ENCODE measurements at places on chromosomes 12 and 14.
A peak's percentile ranks its signal among the peaks of the same experiment; 100 is the strongest.

GRCh38 chr12:31323391-31324115 is 2.4 kb downstream of the SINHCAF start:
- no peak for DNase-seq

DNA sequence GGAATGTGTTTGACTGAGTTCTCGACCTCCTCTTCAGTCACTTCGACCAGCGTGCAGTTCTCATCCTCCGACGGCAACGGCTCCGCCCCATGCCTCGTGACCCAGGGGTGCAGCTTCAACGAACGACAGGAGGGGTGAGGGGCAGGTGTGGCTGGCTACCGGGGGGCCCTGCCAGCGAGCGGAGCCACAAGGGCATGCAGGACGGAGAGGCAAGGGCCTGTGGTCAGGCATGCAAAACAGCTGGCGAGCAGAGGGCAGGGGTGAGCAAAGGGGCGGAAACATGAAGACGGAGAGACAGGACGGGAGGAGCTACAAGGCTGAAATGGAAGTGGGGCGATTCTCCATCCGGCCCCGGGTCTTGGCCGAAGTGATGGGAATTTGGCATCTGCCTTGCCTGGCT is 38.7 kb downstream of the P2RX4 start:
- no peak for DNase-seq

GRCh38 chr12:63814146-63814772 is 30.2 kb upstream of the SRGAP1 start:
- no peak for DNase-seq

DNA sequence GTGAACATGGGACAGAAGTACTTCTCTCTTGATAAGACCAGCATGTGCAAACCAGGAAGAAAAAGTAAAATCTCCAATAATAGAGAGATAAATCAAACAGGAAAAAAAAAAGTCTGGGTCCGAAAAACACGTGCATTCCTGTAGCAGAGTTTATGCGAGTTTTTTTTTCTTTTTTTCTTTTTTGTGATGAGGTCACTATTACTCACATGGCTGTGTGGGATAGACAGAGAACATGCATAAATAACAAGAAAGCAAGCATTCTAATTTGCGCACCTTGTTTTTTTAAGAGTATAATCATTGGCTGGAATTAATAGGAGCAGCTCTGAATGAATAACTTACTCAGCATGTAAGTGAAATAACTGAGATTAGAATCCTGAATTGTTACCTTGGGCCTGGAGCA is 91.9 kb upstream of the CPM start:
- DNase-seq, result no peak

- peak; percentile 32 for DNase-seq
Measured at GRCh38 chr14:42804141-42804540, 1197.5 kb downstream of the LRFN5 start.

- DNase-seq, result no peak
Measured at GRCh38 chr14:105617201-105617777, 90.9 kb downstream of the TMEM121 start.

DNA sequence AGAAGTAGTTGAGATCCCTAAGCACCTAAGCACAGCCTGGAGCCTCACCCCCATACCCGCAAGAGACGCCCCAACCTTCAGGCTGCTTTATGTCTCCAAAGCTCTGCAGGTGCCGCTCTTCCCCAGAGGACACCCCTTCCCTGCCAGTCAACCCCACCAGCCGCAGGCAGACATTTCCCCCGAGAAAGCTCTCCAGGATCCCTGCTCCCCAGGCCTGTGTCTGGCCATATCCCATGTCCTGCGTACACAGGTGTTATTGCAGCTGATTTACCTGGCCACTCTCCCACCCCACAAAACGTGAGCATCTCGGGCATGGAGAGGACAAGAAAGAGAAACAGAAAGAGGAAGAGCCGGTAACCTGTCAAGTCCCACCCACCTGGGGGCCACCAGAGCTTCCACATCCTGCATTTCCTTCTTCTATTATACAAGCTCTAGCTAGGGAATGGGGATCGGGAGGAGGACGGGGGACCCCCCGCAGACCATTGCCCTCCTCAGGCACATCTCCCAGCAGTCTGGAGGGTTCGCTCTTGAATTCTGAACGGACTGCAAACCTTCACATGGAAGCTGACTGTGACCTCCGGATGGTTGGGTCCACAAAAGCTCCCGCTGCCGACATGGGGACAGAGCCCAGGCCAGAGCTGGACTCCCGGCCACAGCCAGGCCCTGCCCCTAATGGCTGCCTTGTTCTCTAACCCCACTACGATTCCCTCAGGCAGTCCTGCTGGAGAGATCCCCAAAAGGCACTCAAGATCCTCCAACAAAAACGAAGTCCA is 17.6 kb downstream of the CCDC88C start:
- DNase-seq, result no peak

DNA sequence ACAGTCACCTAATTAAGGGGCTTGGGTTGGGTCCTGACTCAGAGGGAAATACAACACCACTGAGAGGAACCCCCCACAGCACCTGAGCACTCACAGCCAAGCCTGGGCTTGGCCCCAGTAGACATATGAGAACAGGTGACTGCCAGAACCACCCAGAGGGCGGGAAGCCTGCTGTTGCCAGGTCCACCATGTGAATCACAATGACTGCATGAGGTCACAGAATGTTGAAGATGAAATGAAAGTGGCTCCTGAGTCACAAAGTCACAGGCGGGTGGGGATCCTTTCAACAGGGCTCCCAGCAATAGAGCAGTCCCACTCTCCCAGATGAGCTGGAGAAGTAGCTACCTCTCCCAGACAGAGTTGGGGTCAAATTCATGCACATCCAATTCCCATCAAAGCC is at the start of gene LRRC74A:
Gene LRRC74A (plus strand): TSS at position 287 of the 400 bp plus-strand sequence. CDS start 290 bp downstream, outside the sequence.
- no peak for DNase-seq

- no peak for DNase-seq
Measured at GRCh38 chr12:53486736-53487487, 12.3 kb downstream of the MAP3K12 start.

GRCh38 chr12:25818596-25819390 is 139.7 kb upstream of the RASSF8 start:
- DNase-seq, result no peak

- no peak for DNase-seq
Measured at GRCh38 chr14:105200074-105200473, 19.0 kb upstream of the NUDT14 start.

- DNase-seq, result no peak
Measured at GRCh38 chr12:66118240-66118891, 12.2 kb downstream of the LLPH start.

GRCh38 chr14:105478398-105479251 is 4.0 kb downstream of the CRIP2 start:
- DNase-seq, result no peak

DNA sequence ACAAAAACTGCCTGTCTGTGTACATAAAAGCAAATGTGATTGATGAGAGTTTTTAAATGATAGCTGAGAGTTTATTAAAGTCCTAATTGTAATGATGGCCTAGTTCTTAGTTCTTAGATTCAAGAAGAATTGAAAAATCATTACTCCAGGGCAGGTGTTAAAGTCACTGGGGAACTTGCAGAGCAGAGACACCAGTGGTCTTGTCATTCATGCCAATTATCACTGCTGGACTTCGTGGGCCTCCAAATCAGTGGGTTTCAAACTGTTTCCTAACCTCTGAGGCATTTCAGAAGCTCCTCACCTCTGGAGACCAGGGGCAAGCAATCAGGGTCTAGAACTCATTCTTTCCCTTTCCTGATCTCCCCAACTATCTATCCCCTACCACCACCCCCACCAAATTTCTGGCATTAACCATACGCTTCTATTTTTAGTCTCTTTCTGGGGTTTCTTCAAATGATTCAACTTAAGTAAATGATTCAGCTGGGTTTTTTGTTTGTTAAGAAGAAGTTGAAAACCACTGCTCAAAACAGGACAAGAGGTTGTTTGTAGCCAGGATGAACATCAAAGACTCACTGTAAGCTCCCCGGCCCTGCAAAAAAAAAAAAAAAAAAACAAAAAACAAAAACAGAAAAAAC is 80.1 kb downstream of the CEP83 start:
- no peak for DNase-seq

GRCh38 chr12:47987411-47988072 is 16.7 kb downstream of the COL2A1 start:
- peak; percentile 8 for DNase-seq

GRCh38 chr14:89624500-89625156 is 207.6 kb upstream of the FOXN3 start:
- peak; percentile 42 for DNase-seq

DNA sequence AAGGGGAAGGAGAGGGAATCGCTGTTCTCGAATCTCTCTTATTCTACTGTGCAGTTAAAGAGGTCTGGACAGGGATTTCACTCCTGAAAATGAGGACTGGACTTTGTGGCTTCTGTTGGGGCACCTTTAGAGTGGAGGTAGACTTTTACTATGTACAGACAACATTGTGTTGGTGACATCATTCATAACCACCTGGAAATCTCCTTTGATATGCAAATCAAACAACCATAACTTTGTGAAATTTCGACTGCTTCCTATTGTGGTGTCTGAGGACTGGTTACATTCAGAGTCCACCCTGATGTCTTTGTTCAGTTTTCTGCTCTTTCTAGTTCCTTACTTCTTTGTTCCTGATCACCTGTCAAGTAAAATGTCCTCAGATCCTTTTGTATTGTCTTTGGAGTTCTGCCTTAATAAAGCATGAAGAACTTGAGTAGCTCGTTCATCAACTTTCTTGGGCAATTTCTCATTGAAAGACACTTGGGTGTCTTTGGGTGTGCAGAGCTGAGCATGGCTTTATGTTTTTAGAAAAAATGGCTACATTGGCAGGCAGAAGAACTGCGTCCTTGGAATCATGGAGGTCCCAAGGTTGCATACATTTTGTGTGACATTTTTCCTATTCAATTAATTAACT is 29.8 kb downstream of the LRRK2 start:
- no peak for DNase-seq

- DNase-seq, result no peak
Measured at GRCh38 chr14:64401949-64402348, 13.8 kb downstream of the MTHFD1 start.

DNA sequence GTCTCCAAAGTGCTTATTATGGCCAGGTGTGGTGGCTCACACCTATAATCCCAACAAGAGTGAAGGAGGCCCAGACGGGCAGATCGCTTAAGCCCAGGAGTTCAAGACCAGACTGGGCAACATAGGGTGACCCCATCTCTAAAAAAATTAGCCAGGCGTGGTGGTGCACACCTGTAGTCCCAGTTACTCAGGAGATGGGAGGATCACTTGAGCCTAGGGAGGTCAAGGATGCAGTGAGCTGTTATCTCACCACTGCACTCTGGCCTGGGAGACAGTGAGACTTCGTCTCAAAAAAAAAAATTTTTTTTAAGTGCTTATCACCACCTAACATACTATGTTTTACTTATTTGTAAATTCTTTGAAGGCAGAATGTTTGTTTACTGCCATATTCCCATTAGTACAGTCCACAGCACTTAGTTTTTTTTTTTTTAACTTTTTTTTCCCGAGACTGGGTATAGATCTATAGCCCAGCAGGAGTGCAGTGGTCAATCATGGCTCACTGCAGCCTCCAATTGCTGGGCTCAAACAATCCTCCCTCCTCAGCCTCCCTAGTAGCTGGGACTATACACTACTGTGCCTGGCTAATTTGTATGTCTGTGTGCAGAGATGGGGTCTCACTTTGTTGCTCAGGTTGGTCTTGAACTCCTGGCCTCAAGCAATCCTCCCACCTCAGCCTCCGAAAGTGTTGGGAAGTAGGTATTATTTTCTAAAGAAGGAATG is 4.7 kb upstream of the KANSL2 start:
- DNase-seq, result no peak

GRCh38 chr12:22082190-22082701 is 36.2 kb downstream of the CMAS start:
- peak; percentile 20 for DNase-seq

DNA sequence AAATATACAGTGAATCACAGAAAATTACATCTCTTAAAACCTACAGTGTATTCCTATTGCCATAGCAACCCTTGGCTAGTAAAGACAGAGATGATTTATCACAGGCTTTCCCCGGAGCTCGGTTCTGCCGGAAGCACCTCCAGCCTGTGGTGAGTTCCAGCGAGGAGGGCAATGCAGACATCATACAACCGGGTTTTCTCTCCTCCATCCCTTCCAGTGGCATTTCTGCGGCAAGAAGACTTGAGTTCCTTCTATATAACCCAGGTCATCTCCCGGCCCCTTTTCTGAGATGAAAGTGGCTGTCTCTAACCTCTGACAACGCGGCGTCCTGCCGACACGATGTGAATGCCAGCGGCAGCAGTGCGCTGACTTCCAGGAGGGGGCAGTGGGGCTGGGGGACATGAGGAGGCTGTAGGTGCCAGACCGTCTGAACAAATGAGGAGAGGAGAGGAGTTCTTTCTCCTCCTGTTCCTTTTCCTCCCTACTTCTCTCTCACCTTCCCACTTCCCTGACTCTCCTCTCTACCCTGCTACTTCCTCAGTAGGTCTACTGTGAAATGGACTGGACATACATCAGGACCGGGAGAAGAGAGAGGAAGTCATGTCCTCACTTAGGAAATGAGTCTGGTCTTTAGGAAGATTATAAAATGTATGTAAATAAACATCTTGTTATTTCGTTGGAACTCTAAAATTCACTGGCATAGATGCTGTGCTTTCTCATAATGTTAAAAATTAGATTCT is 68.6 kb upstream of the MAX start:
- DNase-seq, result peak; percentile 46

DNA sequence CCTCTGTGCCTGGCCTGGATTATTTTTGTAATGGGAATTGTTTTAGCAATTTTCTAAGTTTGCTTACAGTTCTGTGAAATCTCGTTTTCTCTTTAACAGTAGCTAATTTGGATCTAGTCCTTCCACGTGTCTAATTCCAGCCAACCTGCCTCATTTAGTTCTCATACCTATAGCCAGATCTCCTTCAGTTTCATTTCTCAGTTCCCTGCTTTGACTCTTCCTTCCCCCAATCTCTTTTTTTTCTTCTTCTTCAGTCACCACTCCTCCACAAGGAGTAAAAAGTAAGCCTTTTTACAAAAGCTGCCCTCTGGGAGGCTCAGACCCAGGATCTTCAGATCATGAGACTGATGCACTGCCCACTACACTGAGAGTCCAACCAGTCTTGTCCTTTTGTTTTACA is 1.4 kb downstream of the THTPA start:
- DNase-seq, result no peak

DNA sequence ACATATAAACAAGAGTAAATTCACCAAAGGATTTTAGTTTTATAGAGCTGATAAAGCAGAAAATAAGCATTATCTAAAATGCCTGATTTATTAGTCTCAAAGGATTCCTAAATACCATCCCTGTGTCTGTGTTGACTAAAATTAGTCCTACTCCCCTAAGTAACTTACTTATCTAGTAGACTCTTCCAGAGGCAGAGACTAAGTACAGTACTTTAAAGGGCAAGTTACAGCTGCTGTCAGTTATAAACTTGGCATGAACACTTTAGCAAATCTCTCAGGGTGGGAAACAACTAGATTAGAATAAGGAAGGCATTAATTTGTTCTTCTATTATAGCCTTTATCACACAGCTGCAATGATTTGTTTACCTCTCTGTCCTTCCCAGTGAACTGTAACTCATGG is 46.0 kb downstream of the ATP2B1 start:
- DNase-seq, result no peak

DNA sequence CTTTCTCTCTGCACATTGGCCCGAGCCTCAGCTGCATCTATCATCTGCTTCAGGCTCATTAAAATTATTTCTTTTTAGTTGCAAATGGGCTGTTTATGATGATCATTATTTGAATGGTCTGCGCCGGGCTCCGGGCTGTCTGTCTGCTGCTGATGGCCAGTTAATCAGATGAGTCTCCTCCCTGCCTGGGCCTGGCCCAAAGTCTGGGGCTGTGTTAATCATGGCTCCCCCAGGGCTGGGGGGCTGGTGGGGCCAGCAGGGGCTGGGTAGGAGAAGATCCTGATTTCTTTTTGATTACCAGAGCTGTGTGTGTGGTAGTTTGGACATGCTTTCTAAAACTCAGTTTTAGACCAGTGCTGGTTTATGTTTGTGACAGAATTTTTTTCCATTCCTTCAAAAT is 159.1 kb downstream of the PHETA1 start:
- DNase-seq, result peak; percentile 95

- peak; percentile 39 for DNase-seq
Measured at GRCh38 chr14:36504771-36505175, 15.3 kb downstream of the NKX2-1 start.
